Breast epithelium (tissue), 4 donors: ENCODE measurements at places on chromosomes 6 and 20. TPM values are rescaled to one million over a fixed set of nuclear protein-coding genes. Genes with fewer than 3 reads are reported as not detected.
A peak's percentile ranks its signal among the peaks of the same experiment; 100 is the strongest.

The TREML2 gene
- total RNA-seq = not detected

The PLCG1 gene
- total RNA-seq = 92.3 TPM

The C20orf204 gene
- 1.3 TPM for total RNA-seq

The NFATC2 gene
- total RNA-seq = 10.2 TPM

The FARS2 gene
- 29.6 TPM for total RNA-seq

The CALHM4 gene
- total RNA-seq = not detected

The CD93 gene
- 36.5 TPM for total RNA-seq

The TSBP1 gene
- total RNA-seq = not detected

The EDN1 gene
- total RNA-seq = 36.8 TPM

DNA sequence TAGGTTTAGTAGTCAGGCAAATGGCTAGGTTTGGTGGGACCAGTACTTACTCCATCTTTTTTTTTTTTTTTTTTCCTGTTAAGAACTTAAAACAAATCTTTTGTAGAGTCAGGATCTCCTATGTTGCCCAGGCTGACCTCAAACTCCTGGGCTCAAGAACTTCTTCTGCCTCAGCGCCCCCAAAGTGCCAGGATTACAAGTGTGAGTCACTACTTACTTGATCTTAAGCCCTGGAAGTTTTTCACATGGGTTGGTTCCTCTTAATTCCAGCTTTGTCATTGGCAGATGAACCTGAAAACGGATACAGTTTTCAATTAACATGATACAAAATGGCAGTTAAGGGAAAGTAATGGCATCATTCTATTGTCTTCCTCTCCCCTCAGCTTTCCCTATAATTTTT, 179.4 kb upstream of the JAG1 start:
- H3K36me3 ChIP-seq = no peaks in the 10 kb centered on the region
- no peaks in the 10 kb centered on the region for H3K4me1 ChIP-seq
- no peaks in the 10 kb centered on the region for H3K27me3 ChIP-seq
- DNase-seq = no peak
- H3K27ac ChIP-seq = no peak overlapping the region

GRCh38 chr6:116561377-116562018, 7.9 kb downstream of the CALHM4 start:
- H3K4me1 ChIP-seq = no peaks in the 10 kb centered on the region
- peak; percentile 65 for DNase-seq
- no peak overlapping the region for H3K27ac ChIP-seq
- peak overlapping the region; percentile 42 for H3K4me3 ChIP-seq

- no peaks in the 10 kb centered on the region for H3K27me3 ChIP-seq
- H3K4me3 ChIP-seq = no peak overlapping the region
- DNase-seq = no peak
- H3K27ac ChIP-seq = no peak overlapping the region
- H3K4me1 ChIP-seq = no peaks in the 10 kb centered on the region
Measured at GRCh38 chr20:40173872-40174271, 515.2 kb downstream of the MAFB start.

GRCh38 chr6:26270486-26270861, 94.5 kb upstream of the BTN3A2 start:
- no peak overlapping the region for H3K27ac ChIP-seq
- no peaks in the 10 kb centered on the region for H3K36me3 ChIP-seq
- H3K4me3 ChIP-seq = no peak overlapping the region
- no peak for DNase-seq
- H3K27me3 ChIP-seq = no peaks in the 10 kb centered on the region

DNA sequence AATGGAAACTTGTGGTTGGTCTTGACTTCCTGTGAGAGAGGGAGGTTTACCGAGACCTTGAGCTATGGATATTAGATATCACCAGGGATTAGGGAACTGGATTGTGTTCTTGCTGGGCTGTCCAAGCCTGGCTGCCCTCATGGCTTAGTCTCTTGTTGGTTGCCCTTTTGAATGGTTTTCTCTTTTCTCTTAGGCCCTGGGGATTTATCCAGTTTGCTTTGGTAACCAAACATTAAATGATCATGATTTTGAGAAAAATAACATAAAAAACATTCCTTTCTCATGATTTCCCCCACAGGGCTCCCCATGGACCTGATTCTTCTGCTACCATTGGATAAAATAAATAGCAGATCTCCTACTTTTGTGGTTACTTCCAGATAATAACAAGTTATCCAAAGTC, 306.4 kb upstream of the RNF217 start:
- H3K4me3 ChIP-seq = no peak overlapping the region
- no peak overlapping the region for H3K27ac ChIP-seq
- no peaks in the 10 kb centered on the region for H3K4me1 ChIP-seq
- H3K27me3 ChIP-seq = no peaks in the 10 kb centered on the region

- no peaks in the 10 kb centered on the region for H3K27me3 ChIP-seq
- H3K4me1 ChIP-seq = no peaks in the 10 kb centered on the region
- H3K27ac ChIP-seq = no peak overlapping the region
- no peaks in the 10 kb centered on the region for H3K36me3 ChIP-seq
- H3K4me3 ChIP-seq = no peak overlapping the region
Measured at GRCh38 chr6:75409286-75409685, 84.3 kb downstream of the FILIP1 start.

DNA sequence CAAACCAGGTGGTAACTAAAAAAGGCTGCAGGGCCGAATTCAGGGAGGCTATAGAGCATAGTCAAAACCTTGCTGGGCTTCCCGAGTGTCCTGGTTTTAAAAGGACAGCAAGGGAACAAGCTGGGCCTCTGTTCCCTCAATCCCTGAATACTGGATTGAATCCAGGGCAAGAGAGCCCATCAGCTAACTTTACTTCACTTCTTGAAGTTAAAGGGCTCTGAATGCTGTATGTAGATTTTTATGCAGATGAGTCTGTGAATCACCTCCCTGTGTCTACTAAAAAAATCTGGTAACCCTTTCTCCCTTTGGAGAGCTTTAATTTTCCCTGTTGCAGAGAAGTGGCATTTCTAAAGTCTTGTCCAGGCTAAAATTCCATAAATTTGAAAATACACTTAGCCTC, 29.5 kb downstream of the LYRM4 start:
- no peaks in the 10 kb centered on the region for H3K36me3 ChIP-seq
- no peak for DNase-seq
- H3K4me1 ChIP-seq = no peaks in the 10 kb centered on the region
- no peaks in the 10 kb centered on the region for H3K27me3 ChIP-seq

GRCh38 chr20:57759724-57760123, 49.9 kb upstream of the PMEPA1 start:
- no peaks in the 10 kb centered on the region for H3K27me3 ChIP-seq
- H3K4me1 ChIP-seq = no peaks in the 10 kb centered on the region
- no peak for DNase-seq

DNA sequence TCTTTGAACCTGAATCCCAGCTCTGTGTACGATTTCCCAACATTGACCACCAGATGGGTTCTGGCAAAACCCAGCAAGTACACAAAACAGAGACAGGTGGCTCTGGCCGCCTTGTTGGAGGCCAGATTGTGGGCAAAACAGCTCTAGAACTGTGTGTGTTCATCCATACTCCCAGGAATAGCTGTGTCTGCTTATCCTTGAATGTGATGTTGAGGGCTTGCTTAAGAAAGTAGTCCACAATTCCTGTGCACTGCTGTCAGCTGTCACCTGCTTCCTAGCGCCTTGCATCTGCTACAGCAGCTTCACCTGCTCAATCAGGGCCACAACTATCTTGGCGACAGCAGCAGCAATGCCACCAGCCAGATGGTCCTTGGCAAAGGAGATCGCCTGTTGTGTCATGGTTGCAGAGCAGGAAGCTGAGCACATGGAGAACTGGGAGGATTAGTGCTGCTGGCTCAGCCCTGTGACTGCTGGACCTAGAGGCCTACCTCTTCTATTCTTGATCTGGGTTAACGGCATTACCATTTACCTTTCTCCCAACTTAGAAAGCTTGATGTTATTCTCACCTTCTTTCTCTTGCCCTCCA, 3.7 kb upstream of the SMAP1 start:
- DNase-seq = no peak
- H3K4me3 ChIP-seq = no peak overlapping the region
- no peaks in the 10 kb centered on the region for H3K27me3 ChIP-seq
- no peaks in the 10 kb centered on the region for H3K36me3 ChIP-seq
- H3K27ac ChIP-seq = no peak overlapping the region

GRCh38 chr6:6918216-6918983, 189.4 kb upstream of the RREB1 start:
- no peak overlapping the region for H3K4me3 ChIP-seq
- H3K36me3 ChIP-seq = no peaks in the 10 kb centered on the region
- no peak overlapping the region for H3K27ac ChIP-seq
- no peaks in the 10 kb centered on the region for H3K27me3 ChIP-seq

- no peak for DNase-seq
- H3K27me3 ChIP-seq = no peaks in the 10 kb centered on the region
- no peak overlapping the region for H3K4me3 ChIP-seq
- no peaks in the 10 kb centered on the region for H3K4me1 ChIP-seq
Measured at GRCh38 chr6:98808541-98809210, 25.7 kb upstream of the POU3F2 start.

GRCh38 chr20:44219170-44219730, 8.7 kb upstream of the OSER1 start:
- H3K4me1 ChIP-seq = no peaks in the 10 kb centered on the region
- no peak overlapping the region for H3K4me3 ChIP-seq
- H3K27me3 ChIP-seq = no peaks in the 10 kb centered on the region

- no peak overlapping the region for H3K4me3 ChIP-seq
- H3K27ac ChIP-seq = no peak overlapping the region
- no peaks in the 10 kb centered on the region for H3K4me1 ChIP-seq
- no peak for DNase-seq
Measured at GRCh38 chr6:32906539-32906938, 34.3 kb downstream of the HLA-DMB start.

DNA sequence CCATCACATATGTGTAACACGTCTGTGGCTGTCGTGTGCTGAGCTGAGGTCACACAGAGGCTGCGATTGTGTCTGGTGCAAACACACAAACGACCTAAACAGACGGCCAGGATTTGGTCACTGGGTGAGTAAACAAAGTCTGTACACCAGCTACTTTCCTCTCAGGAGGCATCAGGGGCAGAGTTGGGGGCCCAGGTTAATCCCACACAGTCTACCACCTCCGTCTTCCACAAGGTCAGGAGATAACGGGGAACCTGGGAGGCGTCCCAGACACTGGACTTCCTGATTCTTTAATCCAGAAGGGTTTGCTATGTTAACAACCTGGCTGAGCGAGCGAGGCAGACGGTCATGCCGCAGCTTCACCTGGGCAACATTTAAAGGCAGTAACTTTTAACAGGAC, 1.5 kb downstream of the DACT2 start:
- no peak overlapping the region for H3K27ac ChIP-seq
- H3K4me3 ChIP-seq = no peak overlapping the region
- no peaks in the 10 kb centered on the region for H3K36me3 ChIP-seq
- no peak for DNase-seq

DNA sequence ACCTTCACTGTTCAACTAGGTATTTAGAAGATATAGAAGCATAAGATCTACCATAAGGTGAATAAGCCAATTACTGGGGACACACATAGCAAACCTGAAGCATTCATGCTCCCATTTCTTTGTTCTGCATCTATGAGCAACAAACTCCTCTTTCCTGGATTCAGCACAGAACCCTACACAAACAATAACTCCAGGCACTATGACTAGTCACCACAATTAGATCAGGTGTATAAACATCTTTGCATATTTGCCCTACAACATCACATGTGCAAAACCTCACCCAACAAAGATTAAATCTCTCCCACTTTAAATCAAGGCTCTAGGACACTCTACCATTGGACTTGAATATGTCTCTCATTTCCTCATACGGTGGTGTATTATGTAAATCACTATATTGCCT, 652.3 kb downstream of the EPHA7 start:
- no peaks in the 10 kb centered on the region for H3K27me3 ChIP-seq
- no peak overlapping the region for H3K27ac ChIP-seq
- DNase-seq = no peak
- H3K4me3 ChIP-seq = no peak overlapping the region

- H3K4me3 ChIP-seq = no peak overlapping the region
- DNase-seq = peak; percentile 40
- H3K27ac ChIP-seq = peak overlapping the region; percentile 66
- peaks cover 9% of the 10 kb centered on the region for H3K4me1 ChIP-seq
- H3K27me3 ChIP-seq = no peaks in the 10 kb centered on the region
- H3K36me3 ChIP-seq = no peaks in the 10 kb centered on the region
Measured at GRCh38 chr20:19784511-19785172, 26.6 kb downstream of the RIN2 start.

GRCh38 chr6:105459864-105460263, 57.0 kb upstream of the PREP start:
- no peaks in the 10 kb centered on the region for H3K27me3 ChIP-seq
- no peak overlapping the region for H3K4me3 ChIP-seq
- no peak overlapping the region for H3K27ac ChIP-seq
- no peaks in the 10 kb centered on the region for H3K36me3 ChIP-seq
- no peaks in the 10 kb centered on the region for H3K4me1 ChIP-seq
- DNase-seq = no peak

DNA sequence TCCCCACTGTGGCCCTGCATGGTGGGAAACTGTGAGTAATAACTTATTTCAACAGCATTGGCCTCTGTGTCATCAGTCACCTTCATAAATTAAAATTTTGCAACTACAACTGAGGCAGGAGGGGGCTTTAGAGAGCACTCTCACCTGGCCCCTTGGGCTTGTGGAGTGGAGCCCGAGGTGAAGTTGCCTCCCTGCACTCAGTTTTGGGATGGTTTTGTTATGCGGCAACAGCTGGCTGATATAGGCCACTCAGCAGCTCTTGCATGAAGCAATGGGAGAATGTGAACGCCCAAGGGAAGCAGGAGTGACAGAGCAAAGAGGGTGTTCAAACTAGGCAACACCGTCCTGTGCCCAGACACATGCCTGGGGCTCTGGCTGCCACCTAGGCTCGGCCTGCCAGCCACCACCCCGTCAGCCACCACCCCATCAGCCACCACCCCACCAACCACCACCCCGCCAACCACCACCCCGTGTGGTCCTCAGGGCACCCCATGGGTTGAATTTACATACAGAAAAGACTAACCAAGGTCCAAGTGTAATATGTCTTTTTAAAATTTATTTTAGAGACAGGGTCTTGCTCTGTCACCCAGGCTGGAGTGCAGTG, 4.3 kb upstream of the GFRA4 start:
- no peaks in the 10 kb centered on the region for H3K36me3 ChIP-seq
- H3K4me3 ChIP-seq = no peak overlapping the region
- no peaks in the 10 kb centered on the region for H3K4me1 ChIP-seq
- no peaks in the 10 kb centered on the region for H3K27me3 ChIP-seq
- H3K27ac ChIP-seq = no peak overlapping the region

GRCh38 chr20:19936466-19937200, 80.5 kb upstream of the NAA20 start:
- H3K27ac ChIP-seq = peak overlapping the region; percentile 97
- H3K4me1 ChIP-seq = peaks cover 22% of the 10 kb centered on the region
- no peaks in the 10 kb centered on the region for H3K36me3 ChIP-seq
- H3K4me3 ChIP-seq = peak overlapping the region; percentile 64

- H3K36me3 ChIP-seq = no peaks in the 10 kb centered on the region
- DNase-seq = no peak
- H3K27ac ChIP-seq = no peak overlapping the region
- H3K4me1 ChIP-seq = no peaks in the 10 kb centered on the region
- H3K27me3 ChIP-seq = no peaks in the 10 kb centered on the region
Measured at GRCh38 chr6:119444642-119445557, 95.3 kb upstream of the MAN1A1 start.
